HuH-7.5 (cell line): ENCODE measurements at places on chromosomes 7 and 10.

DNA sequence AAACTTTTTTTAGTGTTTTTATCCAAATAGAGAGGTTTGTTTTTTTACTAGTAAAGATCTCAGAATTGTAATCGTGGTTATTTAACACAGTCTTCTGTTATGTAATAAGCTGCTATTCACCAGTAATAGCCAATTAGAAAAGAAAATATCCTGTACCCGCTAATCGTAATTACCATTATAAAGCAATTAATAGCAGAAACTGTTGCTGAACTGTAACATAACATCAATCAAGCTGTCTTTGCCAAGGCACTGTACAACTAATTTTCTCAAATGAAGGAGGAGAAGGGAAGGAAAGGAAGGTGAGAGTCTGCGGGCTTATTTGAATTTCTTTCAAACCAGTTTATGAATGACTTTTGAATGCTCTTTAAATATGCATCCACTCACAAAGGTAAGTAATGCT, 9.3 kb downstream of the ZNF277 start:
- DNase-seq: no peak

GRCh38 chr10:49053053-49053997, 62.0 kb downstream of the VSTM4 start:
- no peak for DNase-seq

- DNase-seq: no peak
These were observed 2.3 kb downstream of the HPS1 start for GRCh38 chr10:98444314-98445006.

DNA sequence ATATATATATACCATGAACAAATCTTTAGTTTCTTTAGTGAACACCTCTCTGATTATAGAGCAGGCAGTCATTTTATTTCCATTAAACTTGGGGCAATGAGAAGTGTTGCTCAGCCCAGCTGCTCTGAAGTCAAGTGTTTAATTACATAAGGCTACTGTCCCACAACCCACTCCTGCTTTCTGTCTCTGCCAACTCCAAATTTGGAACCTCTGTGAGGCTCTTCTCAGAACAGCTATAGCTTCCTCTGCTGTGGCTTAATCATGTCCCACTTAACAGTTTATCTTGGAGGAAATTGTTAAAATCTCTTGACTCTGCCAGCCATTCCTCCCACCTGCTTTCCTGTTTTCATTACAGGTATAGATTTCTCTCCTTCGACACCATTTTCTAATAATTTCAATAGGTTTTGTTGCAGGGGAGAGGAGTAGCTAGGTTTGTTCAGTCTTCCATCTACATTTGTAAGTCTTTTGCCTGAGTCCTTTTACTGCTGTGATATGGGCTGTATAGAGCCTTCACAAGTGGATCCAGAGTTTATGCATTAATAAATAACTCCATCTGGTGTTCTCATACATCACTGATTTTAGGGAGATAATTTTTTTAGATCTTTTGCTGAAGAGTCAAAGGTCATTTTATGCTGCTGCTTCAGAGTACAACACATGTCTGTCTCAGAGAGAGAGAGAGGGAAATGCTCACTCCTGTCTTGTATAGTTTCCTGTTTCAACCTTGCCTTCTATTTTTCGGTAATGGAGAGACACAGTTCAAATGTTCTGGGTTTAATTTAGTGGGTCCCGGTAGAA, 170.4 kb downstream of the WNT2 start:
- no peak for DNase-seq

- DNase-seq: no peak
These were observed 25.8 kb upstream of the CASD1 start for GRCh38 chr7:94483843-94484242.

DNA sequence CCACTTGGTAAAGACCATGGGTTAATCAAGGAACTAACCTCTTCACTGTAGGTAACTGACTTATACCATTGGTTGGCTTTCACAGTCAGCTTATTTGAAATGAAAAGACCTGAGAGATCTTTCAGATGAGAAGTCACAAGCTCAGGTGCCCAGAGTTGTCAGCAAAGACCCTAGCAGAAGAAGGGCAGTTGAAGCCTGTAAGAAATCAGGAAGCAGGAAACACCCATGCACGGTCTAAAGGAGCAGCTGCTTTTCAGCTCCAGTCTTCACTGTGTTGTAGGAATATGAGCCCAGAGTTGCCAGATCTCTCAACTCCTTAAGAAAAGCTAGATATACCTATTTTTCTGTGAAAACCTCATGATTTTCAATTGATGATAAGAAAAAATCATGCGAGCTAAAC, 130.0 kb downstream of the ARID5B start:
- no peak for DNase-seq

GRCh38 chr7:70189776-70190175, 591.5 kb downstream of the AUTS2 start:
- DNase-seq: no peak

DNA sequence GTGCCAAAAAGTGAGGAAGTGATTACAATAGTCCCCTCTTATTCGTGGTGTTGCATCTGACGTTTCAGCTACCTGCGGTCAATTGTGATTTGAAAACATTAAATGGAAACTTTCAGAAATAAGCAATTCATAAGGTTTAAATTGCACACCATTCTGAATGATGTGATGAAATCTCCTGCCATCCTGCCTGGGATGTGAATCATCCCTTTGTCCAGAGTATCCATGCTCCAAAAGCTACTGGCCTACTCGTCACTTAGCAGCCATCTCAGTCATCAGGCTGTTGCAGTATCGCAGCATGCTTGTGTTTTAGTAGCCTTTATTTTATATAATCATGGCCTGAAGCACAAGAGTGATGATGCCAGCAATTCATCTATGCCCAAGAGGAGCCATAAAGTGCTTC, 97.7 kb upstream of the CDCA7L start:
- DNase-seq: no peak

DNA sequence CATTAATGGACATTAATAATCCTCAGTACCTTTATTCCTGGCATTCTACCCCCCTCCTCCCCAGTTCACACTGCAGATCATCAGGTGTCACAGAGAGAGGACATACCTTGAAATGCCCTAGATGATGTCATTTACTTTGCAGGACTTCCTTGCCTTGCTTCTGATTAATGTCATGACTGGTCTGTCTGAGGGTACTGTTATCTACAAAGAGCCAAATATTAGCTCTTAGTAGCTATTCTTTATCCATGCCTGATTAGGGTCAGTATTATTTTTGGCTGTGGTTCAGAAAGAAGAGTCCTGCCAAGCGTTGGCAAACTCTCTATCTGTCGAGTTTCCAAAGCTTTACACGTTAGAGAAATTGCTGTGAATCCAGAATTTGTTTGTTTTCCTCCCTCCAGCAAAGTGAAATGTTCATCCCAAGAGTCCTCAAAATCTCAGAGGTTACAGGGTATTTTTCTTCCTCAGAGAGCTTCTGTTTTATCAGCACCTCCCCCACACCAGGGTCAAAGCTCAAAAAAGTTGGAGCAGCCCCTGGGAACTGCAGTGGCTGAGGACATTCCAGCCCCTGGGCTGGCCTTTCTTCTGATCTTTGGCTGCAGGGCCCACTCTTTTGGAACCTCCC, 12.6 kb downstream of the SCD start:
- DNase-seq: no peak

DNA sequence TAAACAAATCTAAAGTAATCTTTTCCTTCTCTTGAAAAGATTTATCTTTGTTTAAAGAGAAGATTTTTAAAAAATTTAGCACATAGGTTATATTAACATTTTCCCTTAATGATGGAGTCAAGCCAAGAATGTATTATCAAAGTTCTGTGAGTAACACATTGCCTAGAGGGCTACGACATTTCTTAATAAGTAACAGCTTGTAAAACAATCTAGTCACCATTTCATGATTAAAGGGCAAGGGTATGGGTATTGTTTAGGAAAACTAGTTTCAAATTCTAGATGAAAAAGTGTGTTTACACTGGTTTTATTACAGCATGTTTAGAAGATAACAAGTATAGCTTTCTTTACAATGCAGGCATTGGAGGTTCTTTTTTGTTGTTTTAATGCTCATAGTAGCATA, 28.6 kb upstream of the LAMB4 start:
- no peak for DNase-seq

- no peak for DNase-seq
These were observed 9.1 kb upstream of the PROSER2 start for GRCh38 chr10:11813855-11814567.

DNA sequence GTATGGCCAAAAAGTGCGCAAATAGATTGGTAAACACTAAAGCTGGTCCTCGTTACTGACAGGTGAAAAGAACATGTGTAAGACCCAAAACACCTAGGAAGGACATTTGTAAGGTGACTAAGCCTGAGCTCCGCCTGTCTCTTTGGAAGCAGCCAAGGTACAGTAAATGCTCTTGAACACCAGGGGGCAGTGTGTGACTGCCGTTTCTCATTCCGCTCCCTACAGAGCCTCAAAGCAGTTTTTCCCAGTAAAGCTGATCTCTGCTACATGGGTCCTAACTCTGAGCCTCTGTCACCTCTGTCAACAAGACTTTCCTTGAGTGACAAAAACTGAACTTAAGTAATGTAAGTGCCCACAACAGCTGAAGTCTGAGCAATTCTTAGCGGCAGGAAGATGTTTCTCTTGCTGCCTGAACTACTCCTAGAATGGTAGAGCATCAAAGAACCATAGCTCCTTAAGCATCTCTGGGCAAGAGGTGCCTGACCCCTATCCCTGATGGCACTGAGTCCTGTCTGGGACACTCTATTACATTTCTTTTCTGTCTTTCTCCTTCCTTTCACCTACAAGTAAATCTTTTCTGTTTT, 238.0 kb upstream of the INHBA start:
- DNase-seq: peak; percentile 57

- no peak for DNase-seq
These were observed 2.3 kb upstream of the FZD9 start for GRCh38 chr7:73431041-73431835.

GRCh38 chr10:65911151-65911835, 1014.5 kb upstream of the LRRTM3 start:
- DNase-seq: no peak

GRCh38 chr7:133824132-133824531, 303.0 kb upstream of the LRGUK start:
- DNase-seq: no peak

DNA sequence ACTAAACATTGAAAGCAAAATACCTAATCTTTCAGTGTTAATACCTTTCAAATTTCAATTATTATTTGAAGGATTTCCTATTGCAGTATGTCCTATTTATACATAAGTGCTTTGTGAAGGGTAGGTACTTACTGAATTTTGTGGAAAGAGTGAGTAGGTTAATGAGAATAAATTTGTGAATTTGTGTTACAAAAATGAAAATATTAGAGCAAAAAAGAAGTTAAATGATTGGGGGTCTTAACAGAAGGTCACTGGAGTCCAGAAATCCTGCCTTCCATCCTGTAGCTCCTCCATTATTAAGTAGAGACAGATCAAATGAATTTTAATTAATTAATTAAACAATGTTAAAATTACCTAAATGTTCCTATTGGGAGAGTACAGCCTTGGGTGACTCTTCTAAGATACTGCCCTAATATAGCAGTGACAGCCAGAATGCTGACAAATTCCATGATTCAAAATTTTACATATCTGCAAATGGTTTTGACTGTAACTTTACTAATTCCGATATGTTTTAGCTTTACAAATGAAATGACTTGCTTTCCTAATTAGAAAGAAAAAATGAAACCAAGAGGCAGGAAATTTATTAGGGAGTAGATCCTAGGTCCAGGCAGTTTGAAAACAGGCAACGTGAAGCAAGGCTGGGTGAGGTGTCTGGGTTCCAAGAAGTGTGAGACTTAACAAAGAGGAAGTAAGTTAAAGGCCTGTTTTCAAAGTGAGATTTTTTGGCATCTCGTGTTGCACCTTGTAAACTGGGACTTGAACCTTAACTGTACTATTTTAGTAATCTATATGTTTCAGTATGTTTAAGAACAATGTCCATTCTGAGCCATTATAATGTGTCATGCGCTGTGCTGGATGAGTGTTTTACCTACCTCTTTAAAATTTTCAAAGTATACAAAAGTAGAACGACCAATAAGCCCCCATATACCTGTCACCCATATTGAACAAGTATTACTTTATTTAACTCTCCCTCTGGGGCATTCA, 1.5 kb downstream of the PIK3CG start:
- no peak for DNase-seq

DNA sequence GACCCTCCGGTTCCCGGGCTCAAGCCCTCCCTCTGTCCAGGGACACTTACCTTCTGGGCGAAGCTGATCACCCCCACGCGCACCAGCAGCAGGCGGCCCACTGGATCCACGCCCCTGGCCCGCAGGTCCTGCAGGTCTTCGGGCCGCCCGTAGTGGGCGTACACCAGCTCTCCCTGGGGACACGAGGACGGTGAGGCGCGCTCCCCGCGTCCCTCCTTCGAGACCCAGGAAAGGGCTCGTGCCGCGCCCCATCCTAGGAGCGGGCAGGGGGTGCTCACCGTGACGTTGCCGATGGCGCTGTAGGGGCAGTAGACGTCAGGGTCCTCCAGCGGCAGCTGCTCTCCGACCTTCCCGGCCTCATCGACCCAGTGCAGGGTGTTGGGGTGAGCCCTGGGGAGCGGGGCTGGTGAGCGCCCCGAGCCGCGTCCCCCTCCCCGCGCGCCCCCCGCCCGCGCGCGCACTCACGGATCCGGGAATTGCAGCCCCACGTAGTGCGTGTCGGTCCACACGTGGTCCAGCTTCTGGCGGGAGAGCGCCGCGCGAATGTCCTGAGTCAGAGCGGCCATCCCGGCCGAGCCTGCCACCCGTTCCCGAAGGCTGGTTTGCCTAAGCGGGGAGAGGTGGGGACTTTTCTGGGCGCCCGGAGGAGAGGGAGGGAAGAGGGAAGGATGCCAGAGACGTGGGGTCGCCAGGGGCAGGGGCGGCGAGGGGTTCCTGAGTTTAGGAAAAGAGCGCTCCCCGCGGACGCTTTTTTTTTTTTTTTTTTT, 8.2 kb downstream of the TFR2 start:
- no peak for DNase-seq

- DNase-seq: no peak
These were observed 64.9 kb downstream of the CRPPA start for GRCh38 chr7:16356301-16356958.

GRCh38 chr7:26993816-26994810, 101.7 kb downstream of the HOXA1 start:
- DNase-seq: no peak

GRCh38 chr7:29274146-29275017, 79.8 kb downstream of the CHN2 start:
- DNase-seq: no peak

DNA sequence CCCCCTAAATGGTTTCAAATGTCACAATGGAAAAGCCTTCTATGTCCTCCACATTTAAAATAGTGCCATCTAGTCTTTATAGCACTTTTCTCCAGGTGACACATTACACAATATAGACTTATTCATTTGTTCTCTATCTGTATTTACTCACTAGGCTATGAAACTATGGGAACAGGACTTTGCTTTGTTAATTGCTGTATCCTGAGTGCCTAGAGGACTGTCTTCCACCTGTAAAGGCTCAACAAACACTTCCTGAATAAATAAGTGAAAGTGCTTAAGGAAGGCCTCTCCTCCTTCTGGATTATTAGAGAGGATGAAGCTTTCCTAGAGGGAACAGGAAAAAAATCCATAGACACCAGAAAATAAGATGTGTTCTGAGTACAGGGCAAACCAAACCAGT, 397.6 kb upstream of the LRRN3 start:
- no peak for DNase-seq

- DNase-seq: no peak
These were observed 307.5 kb downstream of the CNTNAP2 start for GRCh38 chr7:146424084-146424483.
